ENCODE measurements at places on chromosomes 2 and 18.

DNA sequence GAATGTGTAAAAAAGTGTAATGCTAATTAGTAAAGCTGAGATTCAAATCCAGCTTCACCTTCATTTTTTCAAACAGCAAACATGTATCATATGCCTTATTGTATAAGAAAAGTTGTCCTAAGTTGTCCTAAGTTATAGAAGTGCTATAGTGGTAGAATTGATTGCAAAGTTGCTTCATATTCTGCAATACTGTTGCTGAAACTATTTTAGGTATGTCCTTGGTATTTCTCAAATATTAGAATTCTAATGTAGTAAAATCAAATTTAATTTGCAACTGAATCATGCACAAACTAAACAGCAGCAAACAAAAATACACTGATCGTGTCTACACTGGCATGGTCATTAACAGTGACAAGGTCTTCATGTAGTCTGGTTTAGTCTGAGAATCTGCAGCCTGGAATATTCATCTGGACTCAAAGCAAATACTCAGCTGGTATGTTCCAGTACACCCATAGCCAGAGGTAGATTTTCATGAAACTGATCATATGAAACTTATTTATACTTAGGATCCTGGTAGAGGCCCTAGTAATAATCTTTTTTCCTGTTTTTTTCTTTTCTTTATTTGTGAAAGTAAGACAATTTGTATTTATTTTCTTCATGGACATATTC lies 555.6 kb upstream of the ZEB2 start:
- DNase-seq, result no peak

- DNase-seq, result no peak
These were observed 321.0 kb upstream of the NRP2 start for GRCh38 chr2:205361272-205361671.

DNA sequence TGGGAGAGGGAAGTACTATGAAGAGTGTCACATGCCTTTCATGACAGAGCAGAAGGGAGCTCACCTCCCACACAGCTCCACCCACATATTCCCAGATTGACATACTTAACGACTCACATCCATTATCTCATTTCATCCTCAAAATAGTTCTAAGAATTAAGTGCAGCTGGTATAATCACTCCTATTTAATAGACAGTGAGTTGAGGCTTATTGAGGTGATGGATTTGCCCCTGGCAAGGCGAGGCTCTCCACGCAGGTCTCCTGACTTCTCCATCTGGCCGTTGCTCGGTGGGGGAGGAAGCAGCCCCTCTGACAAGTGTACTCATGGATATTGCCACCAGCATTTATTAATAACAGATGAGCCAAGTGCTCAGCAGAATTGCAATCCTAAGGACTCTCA lies 81.4 kb downstream of the TGOLN2 start:
- DNase-seq, result no peak

DNA sequence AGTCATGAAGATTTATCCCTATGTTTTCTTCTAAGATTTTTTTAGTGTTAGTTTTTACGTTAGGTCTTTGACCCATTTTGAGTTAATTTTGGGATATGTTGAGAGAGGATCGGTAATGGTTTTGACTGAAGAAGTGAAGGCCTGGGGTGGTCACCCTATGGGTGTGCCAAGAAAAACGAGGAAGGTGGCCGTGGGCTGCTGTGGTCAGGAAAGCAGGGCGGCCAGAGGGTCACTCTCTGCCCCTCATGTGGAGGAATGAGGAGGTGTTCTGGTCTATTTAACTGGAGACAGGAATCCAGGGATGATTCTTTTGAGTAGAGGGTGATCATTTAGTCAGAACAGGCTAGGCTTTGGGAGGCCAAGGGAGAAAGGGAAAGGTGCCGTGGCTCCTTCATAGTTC lies 50.7 kb downstream of the MYO7B start:
- DNase-seq, result no peak

- no peak for DNase-seq
These were observed 51.4 kb downstream of the ZFP36L2 start for GRCh38 chr2:43175020-43175441.

GRCh38 chr2:44392338-44392943 lies 30.7 kb downstream of the CAMKMT start:
- peak; percentile 21 for DNase-seq

DNA sequence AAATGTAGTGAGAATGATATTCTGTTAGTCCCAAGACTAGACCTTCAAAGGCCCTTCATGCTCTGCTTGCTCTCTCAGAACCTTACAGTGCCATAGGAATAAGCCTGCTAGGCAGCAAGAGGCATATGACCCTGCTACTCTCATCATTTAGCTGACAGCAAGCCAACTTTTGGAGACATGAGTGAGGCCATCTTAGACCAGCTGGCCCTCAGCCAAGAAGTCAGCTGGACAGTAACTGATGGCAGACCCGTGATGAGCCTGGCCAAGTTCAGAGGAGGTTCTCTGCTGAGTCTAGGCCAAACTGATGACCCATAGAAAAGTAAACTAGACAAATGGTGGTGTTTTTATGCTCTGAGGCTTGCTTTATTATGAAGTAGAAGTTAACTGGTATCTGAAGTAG lies 82.6 kb downstream of the C18orf54 start:
- no peak for DNase-seq

DNA sequence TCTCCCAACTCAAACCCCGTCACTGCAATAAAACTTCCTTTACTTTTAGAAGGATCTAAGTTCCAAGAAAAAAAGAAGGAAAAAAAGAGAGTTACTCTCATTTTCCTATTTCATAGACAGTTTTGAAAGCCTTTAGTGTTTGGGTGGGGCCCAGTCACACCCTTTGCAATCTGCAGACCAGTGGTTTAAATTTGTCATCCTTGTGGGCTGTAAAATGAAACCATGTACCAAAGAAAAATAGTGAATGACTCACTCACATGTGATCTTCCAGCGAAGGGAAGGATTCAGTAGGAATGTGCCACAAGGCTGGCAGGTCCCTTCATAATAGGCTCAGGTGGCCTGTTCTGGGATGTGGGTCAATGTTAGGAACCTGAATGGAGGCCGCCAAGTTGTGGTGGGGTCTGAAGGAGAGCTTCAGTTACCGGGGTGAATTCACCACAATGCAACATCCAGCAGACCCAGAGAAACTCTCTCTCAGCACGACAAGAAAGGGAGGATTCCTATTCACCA lies 28.3 kb downstream of the ANXA4 start:
- DNase-seq, result peak; percentile 86

DNA sequence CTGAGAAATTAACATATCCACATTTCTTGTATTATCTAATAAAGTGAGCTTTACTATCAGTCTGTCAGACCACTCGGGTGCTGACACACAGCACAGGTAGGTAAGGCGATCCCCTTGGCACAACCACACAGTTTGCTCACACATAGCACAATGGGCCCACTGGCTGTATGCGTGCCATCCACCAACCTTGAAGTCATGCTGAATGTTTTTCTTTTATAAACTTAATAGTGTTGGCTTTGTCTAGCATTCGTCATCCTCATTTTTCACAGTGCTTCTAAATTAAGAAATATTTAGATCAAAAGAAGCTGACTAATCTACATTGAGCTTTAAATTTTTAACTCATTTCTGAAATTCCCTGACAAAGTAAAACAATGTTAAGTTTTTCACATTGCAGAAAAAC lies 50.0 kb upstream of the PAPOLG start:
- peak; percentile 4 for DNase-seq

- DNase-seq, result peak; percentile 82
These were observed 18.1 kb downstream of the ZNF516 start for GRCh38 chr18:76476665-76477561.

DNA sequence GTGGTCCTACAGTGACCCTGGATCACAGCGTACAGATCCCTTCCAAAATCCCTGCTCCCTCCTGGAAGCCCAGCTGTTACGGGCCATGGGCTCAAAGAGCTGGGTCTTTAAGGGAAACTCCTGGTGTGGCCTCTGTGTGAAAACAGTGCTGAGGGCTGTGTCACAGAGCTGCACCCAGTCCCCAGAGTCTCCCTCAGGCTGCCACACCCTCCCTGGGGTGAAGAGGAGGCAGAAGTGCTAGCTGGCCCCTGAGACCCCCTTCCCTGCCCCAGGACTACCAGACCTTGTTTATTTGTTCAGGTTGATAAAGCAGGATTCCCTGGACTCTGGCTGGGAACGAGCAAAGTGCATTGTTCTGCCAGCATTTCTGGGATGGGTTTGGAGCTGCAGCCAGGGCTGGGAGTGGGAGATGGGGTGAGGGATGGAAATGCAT lies 7.7 kb downstream of the ATOH8 start:
- no peak for DNase-seq

DNA sequence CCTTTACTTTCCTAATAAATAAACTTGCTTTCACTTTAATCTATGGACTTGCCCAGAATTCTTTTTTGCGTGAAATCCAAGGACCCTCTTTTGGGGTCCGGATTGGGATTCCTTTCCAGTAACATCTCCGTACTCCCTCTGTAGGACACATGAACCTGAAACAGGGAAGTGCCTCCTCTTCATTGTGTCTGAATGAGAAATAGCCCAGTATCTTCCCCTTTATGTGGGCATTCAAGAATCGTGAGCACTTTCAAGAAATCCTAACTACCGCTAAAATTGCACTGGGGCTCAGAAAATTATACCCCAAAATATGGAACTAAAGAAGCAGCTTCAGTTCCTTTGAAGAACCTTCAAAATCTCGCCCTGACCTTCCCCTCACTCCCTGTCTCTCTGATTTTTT lies 7.8 kb upstream of the POMC start:
- DNase-seq, result no peak

DNA sequence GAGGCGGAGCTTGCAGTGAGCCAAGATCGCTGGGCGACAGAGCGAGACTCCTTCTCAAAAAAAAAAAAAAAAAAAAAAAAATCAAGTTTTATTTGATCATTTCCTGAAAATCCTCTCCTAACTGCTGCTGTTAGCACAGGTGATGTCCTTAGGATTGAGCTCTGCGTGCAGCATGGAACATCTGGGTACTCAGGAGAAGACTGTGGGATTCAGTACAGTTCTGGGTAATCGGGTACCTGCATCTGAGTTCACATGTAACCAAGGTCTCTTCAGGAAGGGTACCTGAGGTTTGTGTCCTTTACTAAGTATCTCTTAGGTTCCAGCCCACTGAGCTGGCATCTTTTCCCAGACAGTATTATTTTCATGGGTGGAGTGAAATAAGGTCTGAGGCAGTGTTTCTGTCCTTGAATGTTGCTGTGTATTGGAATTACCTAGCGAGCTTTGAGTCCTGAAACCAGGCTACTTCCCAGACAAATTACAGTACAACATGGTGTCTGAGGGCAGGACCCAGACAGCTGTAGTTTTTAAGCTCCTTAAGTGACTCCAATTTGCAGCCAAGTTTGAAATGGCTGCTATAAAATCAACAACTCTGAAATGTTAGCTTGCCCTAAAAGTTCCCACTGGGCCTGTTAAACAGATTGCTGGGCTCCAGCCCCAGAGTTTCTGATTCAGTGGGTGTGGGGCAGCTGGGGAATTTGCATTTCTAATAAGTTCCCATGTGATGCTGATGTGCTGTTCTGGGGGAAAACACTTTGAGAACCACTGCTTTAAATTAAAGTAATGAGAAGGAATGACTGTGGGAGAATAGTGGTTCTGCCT lies 120.5 kb downstream of the PMAIP1 start:
- peak; percentile 31 for DNase-seq

DNA sequence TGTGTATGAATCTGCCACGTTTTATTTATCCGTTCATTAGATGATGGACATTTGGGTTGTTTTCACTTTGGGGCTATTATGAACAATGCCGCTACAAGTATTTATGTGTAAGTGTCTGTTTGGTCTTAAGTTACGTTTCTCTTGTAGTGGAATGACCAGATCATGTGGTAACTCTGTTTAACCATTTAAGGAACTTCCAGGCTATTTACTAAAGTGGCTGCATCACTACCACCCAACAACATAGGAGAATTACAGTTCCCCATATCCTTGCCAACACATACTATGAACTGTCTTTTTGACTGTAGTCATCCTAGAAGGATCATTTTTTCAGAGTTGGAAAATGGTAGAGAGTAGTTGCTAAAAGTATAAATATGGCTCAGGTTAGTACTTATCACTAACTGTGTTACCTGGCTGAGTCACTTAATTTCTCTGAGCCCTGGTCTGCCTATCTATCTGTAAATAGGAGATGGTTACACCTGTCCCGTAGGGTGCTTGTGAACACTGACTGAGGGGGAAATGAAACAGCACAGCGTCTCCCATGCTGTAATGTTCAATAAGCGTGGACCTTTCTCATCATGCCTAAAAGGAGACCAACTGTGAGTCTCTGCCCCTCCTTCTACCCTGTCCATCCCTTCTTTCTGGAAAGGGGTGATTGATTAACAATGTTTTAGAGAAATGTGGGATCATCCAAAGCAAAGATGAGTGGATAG lies 103.1 kb downstream of the SH3RF3 start:
- no peak for DNase-seq

GRCh38 chr18:33291539-33291938 lies 149.0 kb downstream of the CCDC178 start:
- DNase-seq, result no peak

DNA sequence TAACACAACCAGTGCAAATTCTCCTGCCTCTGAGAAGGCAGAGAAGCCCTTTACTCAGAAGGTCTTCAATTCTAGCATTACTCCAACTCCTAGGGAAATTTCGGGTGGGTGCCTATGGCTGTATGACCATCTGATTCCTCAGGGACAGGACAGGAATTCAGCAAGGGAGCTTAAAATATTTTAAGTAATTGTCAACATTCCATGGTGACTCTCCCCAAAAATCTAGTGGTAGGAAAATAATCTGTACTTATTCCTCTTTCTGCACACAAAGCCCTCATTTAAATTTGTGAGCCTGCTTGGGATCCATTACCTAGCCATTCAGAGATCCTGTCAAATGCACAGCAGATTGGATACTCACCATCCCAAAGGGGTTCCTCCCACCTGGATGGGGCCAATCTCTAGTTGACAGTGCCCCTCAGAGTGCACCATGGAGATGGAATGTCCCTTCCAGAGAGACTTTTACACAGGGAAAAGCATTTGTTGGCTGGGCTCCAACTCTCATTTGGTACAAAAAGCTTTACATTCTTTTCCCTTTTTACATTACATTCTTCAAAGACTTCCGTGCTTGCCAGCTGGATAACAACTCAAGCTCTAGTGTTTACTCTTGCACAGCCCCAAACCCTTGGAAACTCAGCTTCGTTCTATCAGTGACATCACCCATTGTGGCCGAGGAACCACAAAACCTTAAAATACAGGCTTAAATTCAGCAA lies 3.1 kb upstream of the TMEM150A start:
- peak; percentile 49 for DNase-seq

Measured in AG08395 (cell line).